ENCODE measurements at places on chromosomes 4 and X.

- no peak for DNase-seq
Measured at GRCh38 chrX:85375333-85375738, 4.1 kb downstream of the POF1B start.

GRCh38 chrX:108020631-108021030 lies 24.2 kb upstream of the VSIG1 start:
- DNase-seq = no peak

DNA sequence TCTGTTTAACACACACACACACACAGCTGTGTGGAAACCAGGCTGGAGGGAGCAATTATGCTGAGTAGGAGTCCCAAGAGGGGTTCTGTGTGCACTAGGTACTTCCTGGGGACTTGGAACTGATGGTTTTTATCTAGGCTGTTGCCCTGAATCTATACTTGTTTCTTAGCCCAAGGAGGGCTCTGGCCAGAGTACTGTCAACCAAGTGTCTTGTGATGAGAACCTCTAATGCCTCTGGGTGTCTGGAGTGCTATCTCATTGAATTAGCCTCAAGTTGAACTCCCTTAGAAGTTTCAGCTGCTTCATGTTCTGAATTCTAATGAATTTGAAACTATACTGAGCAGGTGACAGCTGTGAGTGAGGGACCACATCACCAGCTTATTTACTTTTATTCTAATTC lies 16.6 kb downstream of the ARHGAP24 start:
- no peak for DNase-seq

GRCh38 chrX:44913656-44914531 lies 40.9 kb downstream of the KDM6A start:
- no peak for DNase-seq

- DNase-seq = no peak
Measured at GRCh38 chrX:15202454-15203177, 67.3 kb downstream of the ASB9 start.

DNA sequence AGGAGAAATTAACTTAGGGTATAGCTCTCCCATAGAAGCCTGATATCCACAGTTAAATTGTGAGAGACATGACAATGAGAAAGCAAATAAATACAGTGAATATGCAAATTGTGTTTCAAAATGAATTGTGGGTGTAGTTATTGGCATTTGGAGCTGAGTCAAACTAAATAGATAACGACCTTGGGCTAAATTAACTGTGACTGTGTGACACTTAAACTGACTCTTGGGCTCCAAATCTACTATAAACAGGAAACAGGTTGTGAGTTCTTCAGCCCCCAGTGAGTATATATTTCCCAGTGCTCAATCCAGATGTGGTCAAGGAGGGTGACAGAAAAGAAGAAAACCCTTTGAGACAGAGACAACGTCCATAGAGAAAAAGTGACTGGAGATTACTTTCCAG lies 11.3 kb upstream of the MAGEA10 start:
- DNase-seq = no peak

GRCh38 chr4:67765928-67766327 lies 11.7 kb upstream of the GNRHR start:
- DNase-seq = no peak

DNA sequence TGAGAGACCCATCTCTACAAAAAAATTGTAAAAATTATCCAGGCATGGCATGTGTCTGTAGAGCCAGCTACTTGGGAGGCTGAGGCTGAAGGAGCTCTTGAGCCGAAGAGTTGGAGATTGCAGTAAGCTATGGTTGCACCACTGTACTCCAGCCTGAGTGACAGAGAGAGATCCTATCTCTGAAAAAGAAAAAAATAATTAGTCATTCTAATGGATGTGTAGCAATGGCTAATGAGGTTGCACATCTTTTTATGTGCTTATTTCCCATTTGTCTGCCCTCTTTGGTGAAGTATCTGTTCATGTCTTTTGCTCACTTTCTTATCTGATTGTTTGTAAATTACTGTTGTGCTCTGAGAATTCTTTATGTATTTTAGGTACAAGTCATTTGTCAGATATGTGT lies 19.0 kb upstream of the MAML3 start:
- no peak for DNase-seq

GRCh38 chr4:123288309-123289025 lies 108.1 kb upstream of the SPRY1 start:
- no peak for DNase-seq

DNA sequence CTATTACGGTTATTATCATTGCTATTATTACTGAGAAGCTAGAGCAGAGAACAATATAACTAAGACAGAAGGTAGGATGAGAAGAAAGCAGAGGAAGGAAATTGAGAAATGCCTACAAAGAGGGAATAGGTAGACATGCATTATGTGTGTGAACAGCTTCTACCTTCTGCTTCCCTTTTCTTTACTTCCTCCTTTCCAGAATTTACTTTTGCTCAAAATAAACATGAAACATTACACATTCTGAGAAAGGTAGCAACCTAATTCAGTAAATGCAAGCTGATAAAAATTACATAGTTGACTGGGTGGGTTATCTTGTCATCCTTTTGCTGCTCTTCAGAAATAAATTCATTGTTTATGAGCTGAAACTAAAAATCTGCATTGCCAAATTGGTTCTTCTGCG lies 54.6 kb downstream of the AMOT start:
- DNase-seq = no peak

DNA sequence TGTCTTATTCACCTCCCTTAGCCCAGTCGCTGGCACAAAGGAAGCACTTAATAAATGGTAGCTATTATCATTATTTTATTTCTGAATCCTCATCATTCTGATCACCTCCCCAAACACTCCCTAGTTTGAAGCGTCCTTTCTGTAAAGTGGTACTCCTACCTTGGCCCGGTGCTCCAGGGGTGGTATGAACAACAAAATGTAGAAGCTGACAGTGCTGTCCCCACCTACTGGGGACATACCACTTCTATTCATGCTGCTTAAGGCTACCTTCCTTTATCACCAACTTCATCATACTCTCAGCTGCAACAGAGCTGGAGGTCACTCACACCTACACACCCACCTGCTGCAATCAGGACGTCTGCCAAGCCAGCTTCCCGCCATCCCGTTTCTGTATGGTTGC lies 40.8 kb upstream of the APLN start:
- DNase-seq = no peak

GRCh38 chr4:75063433-75063832 lies 130.5 kb downstream of the PARM1 start:
- no peak for DNase-seq

DNA sequence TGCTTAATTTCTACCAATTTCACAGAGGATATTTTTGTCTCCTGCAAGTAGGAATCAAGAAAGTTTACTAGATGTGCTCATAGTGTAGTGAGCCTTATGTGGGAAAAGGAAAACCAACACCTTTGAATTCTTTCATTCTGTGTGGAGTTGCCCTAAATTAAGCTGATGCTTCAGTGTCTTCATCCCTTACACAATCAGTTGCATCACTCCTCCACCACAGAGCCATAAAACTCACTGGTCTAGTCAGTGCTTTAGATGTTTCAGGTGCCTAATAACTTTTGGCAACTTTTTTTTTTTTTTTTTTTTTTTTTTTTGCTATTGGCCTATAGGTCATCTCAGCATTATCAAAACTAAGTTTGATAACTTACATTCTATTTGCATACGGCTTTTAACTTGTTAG lies 41.5 kb downstream of the HHIP start:
- no peak for DNase-seq

DNA sequence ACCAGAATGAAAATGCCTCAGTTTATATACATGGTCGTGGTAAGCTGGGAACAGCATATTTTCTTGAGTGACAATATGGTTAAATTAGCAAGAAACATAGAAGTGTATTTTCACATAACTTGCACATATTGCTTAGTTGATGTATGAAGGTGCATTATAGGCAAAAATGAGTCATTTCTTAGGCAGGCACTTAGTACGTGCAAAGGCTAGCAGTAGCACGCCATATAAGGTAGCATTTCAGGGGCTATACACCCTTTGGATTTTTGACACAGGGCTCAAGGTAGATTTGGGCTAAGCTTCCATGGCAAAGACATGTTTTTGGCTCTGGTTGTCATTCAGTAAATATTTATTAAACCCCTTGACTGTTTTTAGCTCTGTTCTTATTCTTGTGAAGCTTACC lies 33.1 kb downstream of the PCDH7 start:
- DNase-seq = no peak

GRCh38 chrX:25597551-25597950 lies 540.6 kb upstream of the MAGEB18 start:
- no peak for DNase-seq

DNA sequence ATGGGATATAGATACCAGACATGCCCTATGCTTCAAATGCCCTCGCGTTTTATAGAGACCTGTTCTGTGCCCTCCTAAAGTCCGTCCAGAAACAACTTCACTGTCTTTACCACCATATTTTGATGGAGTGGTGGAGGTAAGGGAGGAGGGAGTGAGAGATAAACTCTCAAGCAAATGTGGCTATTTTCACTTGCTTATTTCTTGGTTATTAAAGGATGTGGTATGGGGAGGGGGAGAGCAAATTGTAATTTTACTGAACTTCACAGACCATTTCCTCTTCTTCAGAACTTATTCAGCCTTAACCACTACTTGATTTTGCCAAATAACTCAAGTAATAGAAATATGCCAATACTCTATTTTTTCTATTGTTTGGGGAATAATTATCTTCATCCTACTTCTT lies 31.5 kb downstream of the GPR174 start:
- DNase-seq = no peak

- no peak for DNase-seq
Measured at GRCh38 chr4:26806331-26806730, 54.3 kb upstream of the STIM2 start.

DNA sequence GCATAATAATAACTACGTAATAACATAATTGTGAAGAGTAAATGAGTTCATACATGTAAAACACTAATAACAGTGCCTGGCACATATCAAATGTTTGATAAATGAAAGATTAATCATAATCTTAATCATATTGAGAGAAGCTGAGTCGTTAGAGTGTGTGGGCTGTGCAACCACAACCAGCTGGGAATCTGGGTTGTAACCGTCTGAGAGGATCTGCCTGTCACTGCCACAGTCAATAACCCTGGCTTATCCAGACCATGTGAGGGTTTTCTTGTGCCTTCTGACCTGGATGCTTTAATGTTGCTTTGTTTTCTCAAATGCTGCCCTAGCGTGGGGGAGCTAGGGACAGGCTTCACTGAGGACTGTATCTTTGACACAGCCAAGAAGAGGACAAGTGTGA lies 73.9 kb downstream of the TRPC5 start:
- DNase-seq = no peak

- DNase-seq = no peak
Measured at GRCh38 chrX:13258725-13259124, 61.1 kb downstream of the ATXN3L start.

- DNase-seq = no peak
Measured at GRCh38 chr4:752196-752861, 46.7 kb downstream of the PCGF3 start.

DNA sequence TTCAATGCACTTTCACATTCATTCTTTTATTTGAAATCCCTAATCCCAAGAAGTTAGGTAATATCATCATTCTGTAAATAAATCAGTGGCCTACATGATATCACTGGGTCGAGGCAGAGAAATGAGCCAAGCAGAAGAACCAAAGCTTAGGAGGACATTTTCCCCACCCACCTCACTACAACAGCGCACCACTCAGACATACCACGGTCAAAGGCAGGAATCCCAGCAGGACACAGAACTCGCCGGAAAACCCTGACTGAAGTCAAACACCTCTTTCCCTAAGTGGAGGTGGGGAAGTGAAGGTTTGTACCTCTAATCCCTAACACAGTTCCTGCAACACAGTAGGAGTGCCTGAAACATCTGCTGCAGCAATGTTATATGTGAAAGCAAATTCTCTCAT lies 21.5 kb downstream of the RELL1 start:
- no peak for DNase-seq

DNA sequence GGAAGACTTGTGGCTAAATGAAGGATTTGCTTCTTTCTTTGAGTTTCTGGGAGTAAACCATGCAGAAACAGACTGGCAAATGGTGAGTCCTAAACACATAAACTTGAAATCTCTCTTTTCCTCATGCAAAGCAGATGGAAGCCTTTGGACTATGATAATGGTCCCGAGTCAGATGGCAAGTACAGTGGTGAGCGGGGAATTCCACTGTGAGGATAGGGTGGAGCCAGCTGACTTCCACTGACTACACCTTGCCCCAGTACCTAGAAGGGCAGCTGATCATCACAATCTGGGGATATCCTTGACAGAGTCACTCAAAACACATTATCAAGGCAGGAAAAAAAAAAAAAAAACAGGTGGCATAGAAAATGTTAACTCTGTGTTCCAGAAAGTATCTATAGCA lies 34.3 kb downstream of the ENPEP start:
- DNase-seq = no peak

- no peak for DNase-seq
Measured at GRCh38 chrX:20471483-20471882, 204.8 kb upstream of the RPS6KA3 start.
